Kidney epithelial cell (primary cell): ENCODE measurements at places on chromosomes 4 and X.

DNA sequence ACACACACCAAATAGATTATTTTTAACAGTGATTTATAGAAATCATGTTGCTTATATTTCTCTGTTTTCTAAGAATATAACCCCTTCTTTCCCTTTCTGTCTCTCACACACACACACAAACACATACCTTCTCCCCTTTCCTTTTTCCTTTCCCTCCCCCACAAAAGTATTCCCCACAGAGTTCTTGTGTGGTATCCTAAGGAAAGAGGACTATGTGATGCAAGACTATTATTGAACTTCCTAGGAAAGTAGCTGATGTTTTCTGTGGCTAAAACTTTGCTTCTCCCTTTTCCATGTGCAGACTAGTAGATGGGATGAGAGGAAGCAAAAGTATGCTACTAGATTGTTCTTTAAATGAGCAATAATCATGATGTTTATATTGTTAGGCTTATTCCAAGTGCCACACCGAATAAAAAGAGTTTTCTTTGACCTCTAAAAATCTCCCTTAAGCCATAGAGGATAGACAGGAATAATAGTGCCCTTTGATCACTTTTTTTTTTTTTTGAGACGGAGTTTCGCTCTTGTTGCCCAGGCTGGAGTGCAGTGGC lies 38.7 kb downstream of the CPEB2 start:
- no peak for DNase-seq

GRCh38 chr4:4386736-4387392 lies at the start of gene NSG1:
Gene NSG1, plus strand, starts transcription at chr4:4387102. Its CDS starts 528 bp downstream, at chr4:4387630.
- DNase-seq, result no peak

GRCh38 chrX:28347476-28347875 lies 239.8 kb upstream of the IL1RAPL1 start:
- DNase-seq, result no peak

DNA sequence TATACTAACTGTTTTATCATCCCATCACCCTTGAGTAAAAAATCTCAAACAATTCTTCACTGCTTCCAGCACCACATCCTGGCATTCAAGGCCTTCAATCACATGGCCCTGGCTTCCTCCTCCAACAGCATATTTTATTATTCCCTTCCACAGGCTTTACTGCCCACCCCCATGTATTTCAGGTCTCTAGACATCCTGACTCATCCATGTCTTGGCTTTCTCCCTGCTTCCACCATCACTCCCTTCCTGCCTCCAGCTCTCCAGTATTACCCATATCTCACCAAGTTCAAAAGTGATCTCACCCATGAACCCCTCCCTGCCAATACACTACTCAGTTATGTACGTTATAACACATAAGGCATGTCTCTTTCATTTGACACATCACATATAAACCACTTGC lies 34.7 kb upstream of the PLAC1 start:
- DNase-seq, result no peak

GRCh38 chr4:57074744-57075143 lies 35.4 kb downstream of the IGFBP7 start:
- DNase-seq, result no peak

GRCh38 chr4:11494232-11494631 lies 65.5 kb upstream of the HS3ST1 start:
- DNase-seq, result no peak

DNA sequence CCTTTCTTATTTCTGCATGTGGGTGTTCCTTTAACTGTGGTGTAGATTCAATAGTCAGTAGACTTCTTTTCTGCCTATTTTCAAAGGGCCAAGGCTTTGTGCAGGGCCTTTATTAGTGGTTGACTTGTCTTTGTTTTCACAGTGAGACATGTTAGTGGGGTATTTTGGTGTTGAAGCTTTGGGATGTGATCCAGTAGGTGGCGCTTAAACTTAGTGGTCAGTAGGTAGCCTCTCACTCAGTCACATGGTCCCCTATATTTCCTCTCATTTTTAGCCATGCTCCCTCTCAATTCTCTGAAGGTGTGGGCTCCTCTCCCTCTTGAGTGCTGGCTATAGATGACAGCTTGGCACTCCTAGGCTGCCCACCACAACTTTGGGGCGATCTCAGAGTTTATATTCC lies 23.4 kb upstream of the SLC10A7 start:
- DNase-seq, result no peak

DNA sequence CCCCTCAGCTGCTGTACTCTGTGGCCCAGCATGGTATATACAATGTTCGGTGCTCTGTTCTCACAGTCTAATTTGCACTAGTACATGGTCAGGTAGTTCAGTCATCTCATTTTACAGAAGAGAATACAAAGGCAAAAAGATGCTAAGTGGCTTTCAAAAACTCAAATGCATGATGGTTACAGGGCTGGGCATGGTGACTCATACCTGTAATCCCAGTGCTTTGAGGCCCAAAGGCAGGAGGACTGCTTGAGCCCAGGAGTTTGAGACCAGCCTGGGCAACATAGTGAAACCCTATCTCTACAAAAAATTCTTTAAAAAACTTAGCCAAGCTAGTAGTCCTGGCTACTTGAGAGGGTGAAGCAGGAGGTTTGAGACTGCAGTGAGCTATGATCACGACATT lies 210.5 kb upstream of the KIT start:
- DNase-seq, result no peak

GRCh38 chr4:76748649-76749048 lies 149.3 kb downstream of the SOWAHB start:
- no peak for DNase-seq

- no peak for DNase-seq
Observed at GRCh38 chrX:39440799-39441284, 639.6 kb downstream of the MID1IP1 start.

DNA sequence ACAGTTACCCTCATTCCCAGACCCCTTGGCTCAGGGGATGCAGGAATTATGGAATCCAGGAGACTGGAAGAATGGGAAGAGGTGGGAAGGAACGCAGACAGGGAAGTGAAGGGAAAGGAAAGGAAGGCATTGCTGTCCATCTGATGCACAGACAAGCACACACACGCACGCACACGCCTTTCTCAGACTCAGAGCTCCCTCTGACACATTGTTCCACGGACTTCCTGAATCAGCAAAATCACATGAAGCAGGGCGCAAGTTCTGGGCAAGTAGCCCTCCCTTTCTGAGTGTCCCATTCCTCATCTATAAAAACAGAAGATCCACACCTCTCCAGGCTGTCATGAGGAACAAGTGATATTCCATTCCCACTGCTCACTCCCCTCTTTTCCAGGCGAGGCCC lies 13.2 kb downstream of the IQSEC2 start:
- DNase-seq, result no peak

- no peak for DNase-seq
Observed at GRCh38 chr4:138407329-138407728, 165.2 kb upstream of the SLC7A11 start.
